ENCODE measurements at places on chromosomes 7 and 10. TPM values are rescaled to one million over a fixed set of nuclear protein-coding genes. Genes with fewer than 3 reads are reported as not detected.

- DNase-seq, result no peak
Observed at GRCh38 chr10:118472415-118473304, 122.8 kb downstream of the PRLHR start.

GRCh38 chr10:70613941-70614340 lies 11.4 kb upstream of the PRF1 start:
- no peak for DNase-seq

- DNase-seq, result no peak
Observed at GRCh38 chr7:22413211-22413610, 56.3 kb upstream of the RAPGEF5 start.

- no peak for DNase-seq
Observed at GRCh38 chr7:108093851-108094331, 36.3 kb downstream of the LAMB4 start.

SLC16A12 gene
- 2.5 TPM for polyA plus RNA-seq

CLRN3 gene
- not detected for polyA plus RNA-seq

ADAM22 gene
- polyA plus RNA-seq, result 10.2 TPM
